ENCODE measurements at places on chromosomes 6 and 20.

DNA sequence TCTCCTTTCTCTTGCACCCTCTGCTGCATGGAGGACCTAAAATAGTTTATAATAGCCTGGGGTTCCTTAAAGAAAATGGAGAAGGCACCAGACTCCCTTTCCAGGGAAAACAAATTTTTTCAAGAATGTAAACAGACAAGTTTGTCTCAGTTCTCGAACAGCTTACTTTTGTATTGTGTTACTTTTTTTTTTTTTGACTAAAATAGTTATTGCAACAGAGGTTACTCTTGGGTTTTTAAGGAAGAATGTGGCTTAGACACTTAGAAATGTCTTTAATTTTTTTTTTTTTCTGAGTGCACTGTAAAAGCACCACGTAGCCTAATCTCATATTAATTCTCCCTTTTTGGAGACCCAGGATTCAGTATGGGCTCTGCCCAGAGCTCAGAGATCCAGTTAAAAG lies 148.7 kb upstream of the CARMIL1 start:
- no peak for DNase-seq

GRCh38 chr6:105974986-105975385 lies 111.2 kb upstream of the PRDM1 start:
- DNase-seq, result no peak

- no peak for DNase-seq
Measured at GRCh38 chr6:111263837-111264236, 176.5 kb downstream of the SLC16A10 start.

DNA sequence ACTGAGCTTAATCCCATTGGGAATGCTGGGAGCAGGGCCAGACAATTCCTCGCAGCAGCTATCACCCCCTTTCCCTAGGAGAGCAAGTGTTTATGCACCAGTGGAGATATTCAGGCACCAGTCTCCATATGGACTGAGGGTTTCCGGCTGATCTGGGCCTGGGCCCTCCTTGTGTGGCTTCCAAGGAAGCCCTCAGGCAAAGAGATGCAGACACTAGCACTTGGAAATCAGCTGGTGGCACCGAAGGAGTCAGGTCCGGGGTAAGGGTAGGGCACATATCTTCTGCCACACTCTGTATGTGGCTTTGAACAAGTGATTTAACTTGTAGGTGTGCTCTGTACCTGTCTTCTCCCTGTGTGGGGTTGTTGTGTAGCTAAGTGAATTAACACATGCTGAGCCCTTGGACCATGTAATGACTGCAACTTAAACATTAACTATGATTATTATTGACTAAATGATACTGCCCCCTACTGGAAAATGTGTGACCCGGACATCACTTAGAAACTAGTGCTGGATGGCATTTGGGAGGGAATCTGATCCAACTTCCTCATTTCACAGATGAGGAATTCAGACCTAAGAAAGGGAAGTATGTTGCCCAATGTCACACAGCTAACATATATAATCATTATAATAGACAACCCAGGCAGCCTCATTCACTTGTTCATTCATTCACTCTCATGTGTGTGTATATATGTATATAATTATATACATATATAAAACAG lies 19.3 kb upstream of the WFDC2 start:
- DNase-seq, result no peak

GRCh38 chr6:2102316-2102883 lies 143.0 kb downstream of the GMDS start:
- no peak for DNase-seq

GRCh38 chr20:1499528-1500420 lies 8.6 kb upstream of the SIRPB2 start:
- DNase-seq, result no peak

DNA sequence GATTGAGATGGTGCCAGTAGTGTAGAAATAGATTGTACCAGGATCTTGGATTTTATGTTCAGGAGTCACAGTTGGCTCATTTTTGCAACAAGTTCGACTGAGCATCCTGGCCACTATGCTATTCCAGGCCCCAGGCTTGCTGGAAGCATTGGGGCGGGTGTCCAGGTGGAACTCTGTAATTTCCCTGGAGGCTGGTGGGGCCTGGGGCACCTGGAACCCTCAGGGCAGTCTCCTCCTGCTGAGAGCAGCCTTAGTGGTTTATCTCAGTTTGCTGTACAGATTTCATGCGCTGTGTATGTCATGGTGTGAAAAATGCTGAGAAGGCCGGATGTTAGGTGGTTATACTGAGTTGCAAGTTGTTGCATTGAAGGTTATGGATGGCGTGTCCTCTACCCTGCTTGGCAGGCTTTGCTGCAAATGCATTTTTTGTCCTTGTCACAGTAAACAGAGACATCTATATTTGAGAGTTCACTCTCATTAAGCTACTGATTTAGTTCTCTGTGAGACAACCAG lies 135.1 kb upstream of the MYLIP start:
- no peak for DNase-seq

GRCh38 chr20:33159713-33160112 lies 8.2 kb upstream of the BPIFA2 start:
- DNase-seq, result peak; percentile 50

DNA sequence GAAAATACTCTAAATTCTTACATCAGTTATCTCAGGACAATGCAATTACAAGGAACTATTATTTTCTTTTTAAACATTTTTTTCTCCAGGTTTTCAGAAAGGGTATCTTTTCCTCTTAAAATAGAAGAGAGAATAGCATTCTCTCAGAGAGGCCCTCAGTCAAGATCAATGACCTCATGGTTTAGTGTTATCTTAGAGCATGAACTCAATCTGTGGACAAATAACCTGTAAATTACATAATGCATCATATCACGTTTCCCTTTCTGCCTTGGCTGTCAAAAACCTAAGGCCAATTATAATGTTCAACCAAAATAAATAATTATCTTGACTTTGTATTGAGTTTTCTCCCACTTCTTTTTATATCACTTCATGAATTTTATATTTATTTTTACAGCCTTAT lies 202.2 kb downstream of the SLC24A3 start:
- no peak for DNase-seq

DNA sequence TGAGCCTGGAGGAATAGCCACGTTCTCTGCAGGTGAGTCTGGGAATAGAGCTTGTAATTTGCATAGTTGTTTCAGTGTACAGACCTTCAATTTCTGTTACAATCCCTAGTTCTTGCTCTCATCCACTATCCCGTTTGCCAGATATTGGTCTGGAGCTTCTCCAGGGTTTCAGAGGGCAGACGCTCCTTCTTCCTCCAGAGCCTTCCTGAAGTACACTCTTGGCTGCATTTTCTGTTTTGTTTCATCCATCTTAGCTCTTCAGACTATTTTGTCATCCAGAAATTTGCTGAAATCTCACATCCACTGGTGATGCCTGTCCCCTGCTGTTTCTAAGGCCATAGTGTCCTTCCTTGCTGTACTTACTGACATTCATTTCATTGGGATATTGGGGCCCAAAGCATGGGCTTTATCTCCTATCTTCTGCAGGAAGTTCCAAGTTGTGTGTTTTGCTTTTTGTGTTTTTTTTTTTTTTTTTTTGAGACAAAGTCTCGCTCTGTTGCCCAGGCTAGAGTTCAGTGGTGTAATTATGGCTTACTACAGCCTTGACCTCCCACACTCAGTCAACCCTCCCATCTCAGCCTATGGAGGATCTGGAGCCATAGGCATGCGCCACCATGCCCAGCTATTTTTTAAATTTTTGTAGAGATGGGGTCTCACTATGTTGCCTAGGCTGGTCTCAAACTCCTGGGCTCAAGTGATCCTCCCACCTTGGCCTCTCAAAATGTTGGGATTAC lies 18.7 kb downstream of the CDS2 start:
- no peak for DNase-seq

DNA sequence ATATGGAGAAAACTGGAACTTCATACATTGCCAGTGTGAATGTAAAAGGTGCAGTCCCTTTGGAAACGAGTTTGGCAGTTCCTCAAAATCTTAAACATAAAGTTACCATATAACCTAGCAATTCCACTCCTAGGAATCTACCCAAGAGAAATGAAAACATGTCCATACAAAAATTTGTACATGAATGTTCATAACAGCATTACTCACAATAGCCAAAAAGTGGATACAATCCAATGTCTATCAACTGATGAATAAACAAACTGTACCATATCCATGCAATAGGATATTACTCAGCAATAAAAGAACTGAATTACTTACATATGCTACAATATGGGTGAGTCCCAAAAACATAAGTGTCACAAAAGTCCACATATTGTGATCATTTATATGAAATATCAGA lies 48.7 kb upstream of the ERVFRD-1 start:
- no peak for DNase-seq

GRCh38 chr20:1706079-1706478 lies 48.5 kb upstream of the SIRPG start:
- DNase-seq, result no peak

GRCh38 chr6:131430531-131430930 lies 142.5 kb upstream of the ARG1 start:
- DNase-seq, result no peak

DNA sequence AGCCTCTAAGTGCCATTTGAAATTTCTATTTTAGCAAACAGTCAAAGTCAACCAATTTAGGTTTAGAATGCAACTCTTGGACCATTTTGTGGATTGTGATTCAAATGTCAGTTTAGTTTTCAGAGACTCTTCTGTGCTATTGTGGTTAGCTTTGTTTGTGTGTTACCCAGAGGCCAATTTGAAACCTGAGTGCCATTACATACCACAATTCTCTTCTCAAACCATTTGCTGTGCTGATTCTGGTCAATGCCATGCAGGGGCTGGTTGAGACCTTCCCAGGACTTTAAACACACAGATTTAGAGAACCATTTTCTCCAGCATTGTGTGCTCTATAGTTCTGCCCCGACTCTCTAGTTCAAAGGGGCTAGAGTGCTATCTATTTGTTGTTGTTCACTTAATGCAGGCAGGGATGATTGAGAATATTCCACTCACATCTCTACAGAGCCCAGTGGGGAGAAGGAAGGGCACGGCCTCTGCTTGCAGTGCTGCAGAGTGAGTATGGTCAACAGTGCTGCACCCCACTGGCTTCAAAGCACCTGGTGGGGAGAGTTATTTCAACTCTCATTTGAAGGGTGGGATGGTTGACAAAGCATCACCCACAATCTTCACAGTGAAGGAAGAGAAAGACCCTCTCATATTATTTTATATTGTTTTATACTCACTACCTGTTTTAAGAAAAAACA lies 738.2 kb downstream of the COL12A1 start:
- DNase-seq, result no peak

DNA sequence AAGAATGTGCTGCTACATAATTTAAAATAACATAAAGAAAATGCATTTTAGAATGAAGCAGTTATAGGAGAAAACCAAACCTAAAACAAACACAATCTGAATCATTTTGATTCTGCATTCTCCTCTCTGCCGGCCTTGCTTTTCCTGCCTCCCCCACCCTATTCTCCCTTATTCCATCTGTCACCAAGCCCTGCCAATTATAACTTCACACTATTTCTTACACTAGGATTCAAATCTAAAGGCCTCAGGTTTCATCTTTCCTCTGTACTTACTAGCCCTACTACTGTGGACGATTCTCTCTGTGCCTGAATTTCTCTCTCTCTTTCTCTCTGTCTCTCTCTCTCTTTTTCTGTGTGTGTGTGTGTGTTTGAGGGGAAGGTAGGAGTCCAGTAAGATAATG lies 18.7 kb upstream of the PRIM2 start:
- no peak for DNase-seq

- DNase-seq, result no peak
Measured at GRCh38 chr20:19427913-19428312, 215.5 kb downstream of the SLC24A3 start.

DNA sequence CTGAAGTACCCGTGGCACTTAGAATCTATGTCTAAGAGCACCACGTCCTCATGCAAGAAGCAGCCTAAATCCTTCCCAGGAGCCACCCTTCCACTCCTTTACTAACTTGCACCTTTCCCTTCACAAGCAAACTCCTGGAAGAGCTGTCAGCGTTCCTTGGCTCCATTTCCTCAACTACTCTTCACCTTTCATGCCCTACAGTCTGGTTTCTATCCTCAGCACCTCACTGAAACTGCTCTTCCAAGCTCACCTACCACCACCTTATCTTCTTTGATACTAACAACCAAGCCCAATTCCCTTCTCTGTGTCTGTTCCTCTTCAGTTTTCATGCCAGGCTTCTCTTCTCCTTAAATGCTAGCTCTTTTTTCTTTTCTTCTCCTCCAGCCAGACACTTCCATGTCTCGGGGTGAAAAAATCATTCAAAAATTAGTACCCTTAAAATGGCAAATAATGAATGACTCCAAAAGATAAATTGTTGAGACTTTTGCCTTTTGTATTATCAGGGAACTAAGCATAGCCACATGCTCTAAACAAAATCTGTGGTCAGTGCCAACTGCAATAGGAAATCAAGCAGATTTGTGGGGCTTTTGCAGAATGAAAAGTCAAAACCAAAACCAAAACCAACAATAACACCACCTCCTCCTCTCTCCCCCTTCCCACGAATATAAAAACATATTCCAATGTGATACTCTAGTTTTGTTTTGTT lies 149.6 kb upstream of the KCNK16 start:
- DNase-seq, result no peak

- DNase-seq, result no peak
Measured at GRCh38 chr6:14785493-14785790, 460.4 kb upstream of the JARID2 start.

GRCh38 chr6:14783594-14783993 lies 462.3 kb upstream of the JARID2 start:
- no peak for DNase-seq

DNA sequence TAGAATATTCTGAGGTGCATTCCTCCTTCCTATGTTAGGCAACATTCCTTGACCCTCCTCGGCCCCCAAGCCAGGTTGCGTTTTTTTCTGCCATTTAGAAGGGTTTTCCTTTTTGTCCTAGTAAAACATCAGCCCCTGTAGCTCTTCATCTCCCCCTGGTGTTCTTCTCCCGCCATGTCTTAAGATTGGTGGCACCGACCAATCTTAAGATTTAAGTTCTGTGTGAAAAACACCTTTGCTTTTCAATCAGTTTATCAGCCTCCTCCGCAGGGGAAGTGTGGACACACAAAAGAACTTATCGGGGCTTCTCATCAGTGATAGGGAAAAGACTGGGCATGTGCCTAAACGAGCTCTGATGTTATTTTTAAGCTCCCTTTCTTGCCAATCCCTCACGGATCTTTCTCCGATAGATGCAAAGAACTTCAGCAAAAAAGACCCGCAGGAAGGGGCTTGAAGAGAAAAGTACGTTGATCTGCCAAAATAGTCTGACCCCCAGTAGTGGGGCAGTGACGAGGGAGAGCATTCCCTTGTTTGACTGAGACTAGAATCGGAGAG lies 719 bp upstream of the EDN1 start:
- DNase-seq, result no peak

- no peak for DNase-seq
Measured at GRCh38 chr6:33183071-33183683, 9.1 kb downstream of the COL11A2 start.

GRCh38 chr6:121499666-121500065 lies 64.2 kb downstream of the GJA1 start:
- DNase-seq, result no peak
